Neural progenitor cell (in vitro differentiated cells): ENCODE measurements at places on chromosomes 2 and 18.

DNA sequence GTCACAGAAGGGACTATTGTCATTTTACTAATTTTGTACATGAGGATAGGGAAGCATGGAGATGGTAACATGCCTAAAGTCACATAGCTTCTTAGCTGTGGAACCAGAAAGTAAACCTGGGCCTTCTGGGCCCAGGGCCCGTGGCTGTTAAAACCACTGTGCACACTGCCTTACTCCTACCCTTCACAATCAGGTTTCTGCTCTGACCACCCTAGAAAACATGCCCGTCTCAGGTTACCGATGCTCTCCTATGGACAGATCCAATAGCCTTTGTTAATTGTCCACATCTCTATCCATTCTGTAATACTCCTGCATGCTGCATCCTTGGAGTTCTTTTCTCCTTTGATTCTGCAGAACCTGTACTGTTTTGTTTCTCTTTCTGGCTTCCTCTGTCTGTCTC lies 79.0 kb upstream of the TACR1 start:
- no peak overlapping the region for H3K4me3 ChIP-seq
- H3K4me1 ChIP-seq: peaks cover 31% of the 10 kb centered on the region
- DNase-seq: peak; percentile 7
- H3K36me3 ChIP-seq: no peaks in the 10 kb centered on the region

DNA sequence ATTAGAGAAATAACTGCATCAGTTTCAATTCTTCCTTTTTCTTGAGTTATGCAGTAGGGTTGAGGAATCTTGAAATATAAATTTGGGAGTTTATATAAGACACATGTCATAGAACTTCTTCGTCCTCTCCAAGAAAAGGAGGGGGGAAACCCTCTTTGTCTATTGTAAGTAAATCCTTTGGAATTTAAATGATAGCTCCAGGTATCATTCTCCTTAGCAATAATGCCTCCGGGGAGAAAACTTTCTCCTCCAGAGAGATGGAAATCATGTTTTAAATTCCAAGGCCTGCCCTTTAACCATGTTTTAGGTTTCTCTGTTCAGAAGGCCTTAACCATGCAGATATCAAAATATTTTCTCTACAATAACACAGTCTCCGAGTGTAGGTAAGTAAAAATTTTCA lies 899.7 kb upstream of the GCFC2 start:
- H3K27me3 ChIP-seq: no peaks in the 10 kb centered on the region
- H3K4me3 ChIP-seq: no peak overlapping the region
- no peaks in the 10 kb centered on the region for H3K36me3 ChIP-seq
- H3K27ac ChIP-seq: no peak overlapping the region
- DNase-seq: no peak

DNA sequence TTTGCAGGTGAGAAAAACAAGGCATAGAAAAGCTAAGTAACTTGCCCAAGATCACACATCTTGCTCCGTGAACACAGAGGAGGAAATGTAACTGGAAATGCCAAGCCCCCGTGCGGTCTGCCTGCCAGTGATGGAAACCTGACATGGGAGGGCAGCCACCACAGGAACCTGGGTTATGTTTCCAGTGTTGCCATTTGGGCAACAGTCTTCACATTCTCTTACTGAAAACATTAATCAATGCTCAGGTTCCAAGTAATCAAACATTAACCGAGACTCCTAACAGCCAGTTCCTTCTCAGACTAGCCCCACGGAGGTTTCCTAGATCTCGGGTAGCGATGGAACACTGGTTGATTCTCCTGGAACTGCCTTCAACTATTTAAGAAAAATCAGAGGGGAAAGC lies 2.5 kb downstream of the TGFA start:
- no peaks in the 10 kb centered on the region for H3K4me1 ChIP-seq
- H3K27me3 ChIP-seq: peaks cover 69% of the 10 kb centered on the region

- no peaks in the 10 kb centered on the region for H3K4me1 ChIP-seq
- peaks cover 6% of the 10 kb centered on the region for H3K36me3 ChIP-seq
- peak; percentile 73 for DNase-seq
- H3K27me3 ChIP-seq: no peaks in the 10 kb centered on the region
- H3K27ac ChIP-seq: no peak overlapping the region
- H3K4me3 ChIP-seq: no peak overlapping the region
Measured at GRCh38 chr18:9575558-9575957, 38.8 kb downstream of the PPP4R1 start.

DNA sequence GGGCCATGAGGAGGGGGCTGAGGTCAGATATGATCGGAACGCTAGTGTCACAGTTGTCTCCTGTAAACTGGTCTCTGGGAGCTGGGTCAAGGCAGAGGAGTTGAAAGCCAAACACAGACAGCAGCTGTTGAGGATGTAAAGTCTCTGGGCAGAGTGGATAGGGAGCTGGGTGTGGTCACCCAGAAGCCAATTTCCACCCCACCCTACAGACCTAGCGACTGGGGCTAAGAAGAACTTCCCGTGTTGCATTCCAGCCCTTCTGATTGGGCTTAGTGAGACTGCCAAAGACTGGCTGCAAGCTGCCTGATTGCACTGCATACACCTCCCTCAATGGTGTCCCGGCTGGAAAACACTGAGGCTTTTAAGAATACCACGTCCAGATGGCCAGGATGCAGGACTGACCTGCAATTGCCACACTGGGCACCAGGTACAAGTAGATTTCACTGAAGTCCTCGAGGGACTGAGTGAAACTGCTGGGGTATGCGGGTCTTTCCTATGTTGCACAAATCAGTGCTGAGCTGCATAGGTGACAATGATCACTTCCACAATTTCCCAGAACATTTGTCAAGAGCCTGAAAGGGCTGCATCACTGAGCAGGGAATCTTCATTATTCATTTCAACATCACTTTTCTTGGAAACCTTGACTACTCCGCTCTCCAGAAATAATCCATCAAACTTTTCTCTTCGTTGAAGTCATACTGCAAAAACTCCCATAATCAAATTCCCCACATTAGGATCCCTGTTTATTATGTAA lies 43.1 kb upstream of the EML4 start:
- H3K27ac ChIP-seq: no peak overlapping the region
- H3K4me3 ChIP-seq: no peak overlapping the region
- peaks cover 5% of the 10 kb centered on the region for H3K4me1 ChIP-seq

DNA sequence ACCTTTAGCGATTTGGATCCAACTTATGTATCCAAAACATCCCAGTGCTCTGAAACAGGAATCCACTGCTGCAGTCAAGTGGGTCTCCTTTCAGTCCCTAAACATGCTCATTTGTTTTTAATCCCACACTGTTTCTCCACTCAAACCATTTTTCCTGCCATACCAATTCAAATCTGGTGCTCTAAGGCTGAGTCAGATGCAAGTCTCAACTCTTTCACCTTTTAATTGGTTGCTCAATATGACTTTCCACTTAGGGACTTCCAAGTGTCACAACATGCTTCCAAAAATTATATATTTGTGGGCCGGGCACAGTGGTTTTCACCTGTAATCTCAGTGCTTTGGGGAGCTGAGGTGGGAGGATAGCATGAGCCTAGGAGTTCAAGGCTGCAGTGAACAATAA lies 113.4 kb upstream of the TANK start:
- DNase-seq: no peak
- no peak overlapping the region for H3K27ac ChIP-seq
- H3K4me3 ChIP-seq: no peak overlapping the region
- H3K36me3 ChIP-seq: no peaks in the 10 kb centered on the region
- H3K27me3 ChIP-seq: no peaks in the 10 kb centered on the region
- no peaks in the 10 kb centered on the region for H3K4me1 ChIP-seq

DNA sequence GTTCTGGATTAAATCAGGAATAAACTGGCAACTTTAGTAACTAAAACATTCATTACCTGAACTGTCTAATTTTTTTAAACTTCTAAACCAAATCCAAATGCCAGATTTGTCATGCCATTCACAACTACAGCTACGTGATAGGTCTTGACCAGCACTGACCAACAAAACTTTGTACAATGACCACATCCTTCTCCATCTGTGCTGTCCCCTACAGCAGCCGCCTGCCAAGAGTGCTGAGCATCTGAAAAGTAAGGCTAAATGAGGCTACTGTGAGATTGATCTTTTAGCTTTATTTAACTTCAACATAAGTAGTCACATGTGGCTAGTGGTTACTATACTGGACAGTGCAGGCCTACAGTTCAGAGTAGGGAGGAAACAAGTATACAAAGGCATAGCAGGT lies 7.6 kb downstream of the FAM168B start:
- H3K4me1 ChIP-seq: peaks cover 8% of the 10 kb centered on the region
- H3K27me3 ChIP-seq: no peaks in the 10 kb centered on the region
- H3K36me3 ChIP-seq: peaks cover 20% of the 10 kb centered on the region
- DNase-seq: no peak
- H3K4me3 ChIP-seq: no peak overlapping the region

DNA sequence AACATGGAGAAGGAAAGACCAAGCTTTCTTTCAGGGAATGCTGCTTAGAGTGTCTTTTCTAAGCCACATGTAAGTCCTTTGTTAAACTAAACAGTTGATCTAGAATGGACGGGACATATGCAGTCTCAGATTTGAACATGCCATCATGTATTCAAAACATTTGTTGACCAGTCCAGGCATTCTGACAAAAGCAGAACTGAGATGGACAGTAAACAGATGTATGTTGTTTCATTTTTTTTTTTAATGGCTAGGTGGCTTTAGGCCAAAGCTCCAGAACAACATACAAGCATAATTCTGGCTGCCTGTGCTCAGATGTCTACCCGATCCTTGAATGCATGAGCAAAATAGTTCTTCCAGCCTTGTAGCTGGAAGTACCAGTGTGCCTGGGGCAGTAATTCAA lies 1211.4 kb upstream of the FAM98A start:
- no peaks in the 10 kb centered on the region for H3K4me1 ChIP-seq
- H3K27ac ChIP-seq: no peak overlapping the region
- H3K4me3 ChIP-seq: no peak overlapping the region
- H3K36me3 ChIP-seq: no peaks in the 10 kb centered on the region

DNA sequence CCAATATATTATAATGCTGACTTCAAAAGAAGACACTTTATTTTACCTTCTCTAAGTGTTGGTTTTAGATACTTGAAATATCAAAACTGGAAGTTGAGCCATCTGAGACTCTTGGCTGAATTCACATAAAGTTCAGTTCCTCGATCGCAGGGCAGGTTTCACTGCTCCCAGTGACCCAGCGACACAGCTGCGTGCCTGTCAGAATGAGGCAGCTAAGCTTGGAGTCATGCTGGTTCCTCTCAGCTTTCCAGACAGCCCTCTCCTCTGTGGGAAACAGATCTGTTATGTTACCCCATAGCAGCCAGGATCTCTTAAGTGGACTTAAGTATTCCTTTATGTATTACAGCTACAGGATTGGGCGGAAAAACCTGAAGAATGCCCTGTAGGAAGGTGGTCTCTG lies 142.8 kb upstream of the ALPP start:
- peak; percentile 70 for DNase-seq
- peaks cover 13% of the 10 kb centered on the region for H3K4me1 ChIP-seq
- no peaks in the 10 kb centered on the region for H3K27me3 ChIP-seq
- H3K36me3 ChIP-seq: no peaks in the 10 kb centered on the region
- H3K4me3 ChIP-seq: no peak overlapping the region

DNA sequence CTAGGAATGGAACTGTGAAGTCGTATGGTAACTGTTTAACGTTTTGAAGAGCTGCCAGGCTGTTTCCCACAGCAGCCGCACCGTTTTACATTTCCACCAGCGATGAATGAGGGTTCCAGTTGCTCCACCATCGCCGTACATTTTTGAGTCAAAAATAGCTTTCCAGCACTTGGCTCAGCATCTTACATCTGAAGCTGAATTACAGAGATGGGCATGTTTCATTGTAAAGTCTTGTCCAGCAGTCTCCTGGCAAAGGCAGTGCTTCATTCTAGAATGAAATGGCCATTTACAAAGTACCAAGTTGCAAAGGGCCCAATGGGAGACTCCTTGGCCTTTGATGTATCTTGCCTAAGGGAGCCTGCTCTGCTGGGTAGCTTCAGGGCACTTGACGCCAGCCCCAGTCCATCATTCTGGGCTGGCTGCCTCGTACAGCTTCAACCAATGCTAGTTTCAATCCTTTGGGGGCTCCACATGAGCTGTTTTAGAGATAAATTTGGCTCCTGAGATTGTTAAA lies 45.1 kb downstream of the ATIC start:
- no peak overlapping the region for H3K27ac ChIP-seq
- H3K4me1 ChIP-seq: no peaks in the 10 kb centered on the region
- DNase-seq: no peak
- no peaks in the 10 kb centered on the region for H3K27me3 ChIP-seq
- H3K36me3 ChIP-seq: no peaks in the 10 kb centered on the region
- H3K4me3 ChIP-seq: no peak overlapping the region

GRCh38 chr2:200383380-200384110 lies 77.1 kb downstream of the SPATS2L start:
- H3K27ac ChIP-seq: no peak overlapping the region
- peaks cover 49% of the 10 kb centered on the region for H3K4me1 ChIP-seq
- no peak for DNase-seq

- H3K27me3 ChIP-seq: no peaks in the 10 kb centered on the region
- H3K4me1 ChIP-seq: no peaks in the 10 kb centered on the region
- no peaks in the 10 kb centered on the region for H3K36me3 ChIP-seq
- H3K4me3 ChIP-seq: no peak overlapping the region
- H3K27ac ChIP-seq: no peak overlapping the region
Measured at GRCh38 chr2:192148620-192149321, 46.0 kb downstream of the TMEFF2 start.

GRCh38 chr2:63399156-63399555 lies 189.1 kb downstream of the WDPCP start:
- peak overlapping the region; percentile 55 for H3K27ac ChIP-seq
- no peaks in the 10 kb centered on the region for H3K27me3 ChIP-seq
- peaks cover 9% of the 10 kb centered on the region for H3K4me1 ChIP-seq
- H3K36me3 ChIP-seq: no peaks in the 10 kb centered on the region
- peak; percentile 53 for DNase-seq

DNA sequence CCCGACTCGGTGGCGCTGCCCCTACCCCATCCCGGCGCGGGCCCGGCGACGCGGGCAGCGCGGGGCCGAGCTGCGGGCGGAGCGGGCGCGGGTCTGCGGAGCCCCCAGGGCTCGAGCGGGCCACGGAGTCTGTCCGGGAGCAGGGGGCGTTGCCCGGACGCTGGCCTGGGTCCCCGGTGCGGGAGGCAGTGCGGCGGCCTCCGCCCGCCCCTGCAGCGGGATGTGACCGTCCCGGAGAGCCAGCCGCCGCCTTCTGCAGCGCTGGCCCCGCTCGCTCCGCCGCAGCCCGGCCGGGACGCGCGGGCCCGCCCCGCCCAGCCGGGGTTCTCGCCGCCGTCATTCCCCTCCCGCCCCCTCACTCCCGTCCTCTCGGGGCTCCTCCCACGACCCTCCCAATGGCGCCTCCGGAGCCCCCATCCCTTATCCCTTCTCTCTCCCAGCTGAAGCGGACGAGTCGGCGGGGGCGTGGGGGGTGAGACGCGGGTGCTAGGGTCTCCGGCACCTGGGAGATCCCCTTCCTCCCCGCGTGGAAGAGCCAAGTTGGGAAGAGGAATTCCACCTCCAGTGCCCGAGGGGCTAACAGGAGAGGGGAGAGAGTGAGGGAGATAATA lies at the start of gene FNDC4:
FNDC4 (minus strand) TSS at position 257 of the 611 bp plus-strand sequence. CDS start 521 bp downstream, outside the sequence.
- DNase-seq: peak; percentile 83
- H3K27ac ChIP-seq: no peak within 1 kb of the TSS
- H3K4me3 ChIP-seq: peak within 1 kb of the TSS; percentile 95

- no peaks in the 10 kb centered on the region for H3K27me3 ChIP-seq
- no peak for DNase-seq
- H3K4me3 ChIP-seq: no peak overlapping the region
- no peak overlapping the region for H3K27ac ChIP-seq
- H3K36me3 ChIP-seq: no peaks in the 10 kb centered on the region
Measured at GRCh38 chr18:34928754-34929335, 112.4 kb upstream of the MAPRE2 start.
